ENCODE measurements at places on chromosomes 3 and 15. TPM values are rescaled to one million over a fixed set of nuclear protein-coding genes. Genes with fewer than 3 reads are reported as not detected.

The ZBTB47 gene
- 32.1 TPM for total RNA-seq

The CYP1A2 gene
- not detected for total RNA-seq

The SAXO2 gene
- total RNA-seq: 0.66 TPM

The NOX5 gene
- 0.33 TPM for total RNA-seq

The EXOG gene
- 14.2 TPM for total RNA-seq

The CCR8 gene
- not detected for total RNA-seq

The OIP5 gene
- 2.0 TPM for total RNA-seq

The SNX22 gene
- total RNA-seq: 0.17 TPM

DNA sequence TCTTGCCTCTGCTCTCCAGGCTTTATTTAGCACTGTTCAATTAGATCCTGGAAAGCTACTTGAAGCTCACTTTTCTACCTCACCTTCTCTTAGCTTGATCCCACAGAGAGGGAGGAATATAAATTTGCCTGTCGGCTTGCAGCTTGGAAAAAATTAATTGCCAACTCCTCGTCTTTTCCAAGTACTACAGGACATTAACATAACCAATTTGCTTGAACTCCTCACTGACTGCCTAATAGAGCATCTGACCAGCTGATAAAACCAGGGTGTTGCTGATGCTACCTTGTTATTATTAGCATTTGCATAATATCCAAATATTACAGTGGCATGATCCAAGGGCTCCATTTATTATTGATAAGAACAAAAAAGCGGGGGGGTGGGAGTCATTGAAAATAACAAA is 561.8 kb downstream of the MCTP2 start:
- DNase-seq: peak; percentile 2

DNA sequence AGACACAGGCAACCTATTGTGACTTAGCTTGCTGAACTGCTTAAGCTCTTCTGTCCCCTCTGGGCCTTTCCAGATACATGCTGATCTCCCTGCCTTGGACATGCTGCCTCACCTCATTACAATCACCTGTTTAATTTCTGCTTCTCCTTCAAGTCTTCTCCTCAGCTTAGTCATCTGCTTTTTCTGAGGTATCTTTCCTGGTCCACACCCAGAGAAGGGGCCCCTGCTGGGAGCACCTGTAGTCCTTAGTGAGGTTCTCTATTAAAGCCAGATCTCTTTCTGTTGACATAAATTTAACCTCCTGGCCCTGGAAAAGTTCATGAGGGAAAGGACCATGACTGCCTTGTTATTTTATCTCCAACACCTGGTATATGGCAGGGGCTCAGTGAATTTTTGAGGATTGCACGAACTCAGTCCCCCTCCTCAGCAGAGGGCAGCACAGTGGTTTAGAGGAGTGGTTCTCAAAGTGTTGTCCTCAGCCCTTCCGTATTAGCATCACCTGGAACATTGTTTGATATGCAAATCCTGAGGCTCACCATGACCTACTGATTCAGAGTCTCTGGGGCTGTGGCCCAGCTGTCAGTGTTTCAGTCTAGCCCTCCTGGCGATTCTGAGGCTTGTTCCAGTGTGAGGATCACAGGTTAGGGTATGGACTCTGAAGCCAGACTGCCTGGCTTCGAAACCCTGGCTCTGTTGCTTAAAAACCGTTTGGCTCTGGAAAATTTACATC is 12.7 kb downstream of the COL6A6 start:
- no peak for DNase-seq

DNA sequence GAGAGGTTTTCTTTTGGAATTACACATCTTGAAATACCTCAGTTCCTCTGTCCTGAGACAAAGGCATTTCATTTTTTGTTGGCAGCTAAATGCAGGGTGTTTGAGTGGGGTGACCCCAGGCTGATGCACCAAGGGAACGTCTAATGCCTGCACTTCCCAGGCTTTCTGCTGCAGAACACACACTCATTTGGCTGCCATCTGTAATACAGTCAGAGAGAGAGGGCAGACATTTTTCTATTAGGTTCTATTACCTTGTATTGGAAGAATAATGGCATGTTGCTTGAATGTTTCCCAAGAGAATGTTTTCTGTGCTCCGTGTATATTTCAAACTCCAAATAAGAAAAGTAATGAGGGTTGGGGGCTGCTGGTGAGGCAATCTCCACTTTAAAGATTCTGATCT is 87.1 kb downstream of the PTPRG start:
- DNase-seq: no peak

DNA sequence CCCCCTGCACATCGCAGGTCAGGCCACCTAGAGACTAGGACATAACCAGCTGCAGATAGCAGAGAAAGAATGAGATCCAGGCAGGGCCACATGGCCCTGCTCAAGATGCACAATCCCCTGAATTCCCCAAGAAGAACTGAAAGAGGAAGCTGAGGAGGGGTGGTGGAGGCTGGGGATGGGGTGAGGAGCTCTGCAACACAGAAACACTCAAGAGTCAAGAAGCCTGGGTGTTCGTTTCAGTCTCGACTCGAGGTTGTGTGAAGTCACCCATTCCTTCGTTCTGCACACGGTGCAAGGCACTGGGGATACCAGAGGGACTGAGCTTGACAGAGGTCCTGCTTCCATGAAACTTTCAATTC is 62.0 kb downstream of the TLE3 start:
- no peak for DNase-seq

DNA sequence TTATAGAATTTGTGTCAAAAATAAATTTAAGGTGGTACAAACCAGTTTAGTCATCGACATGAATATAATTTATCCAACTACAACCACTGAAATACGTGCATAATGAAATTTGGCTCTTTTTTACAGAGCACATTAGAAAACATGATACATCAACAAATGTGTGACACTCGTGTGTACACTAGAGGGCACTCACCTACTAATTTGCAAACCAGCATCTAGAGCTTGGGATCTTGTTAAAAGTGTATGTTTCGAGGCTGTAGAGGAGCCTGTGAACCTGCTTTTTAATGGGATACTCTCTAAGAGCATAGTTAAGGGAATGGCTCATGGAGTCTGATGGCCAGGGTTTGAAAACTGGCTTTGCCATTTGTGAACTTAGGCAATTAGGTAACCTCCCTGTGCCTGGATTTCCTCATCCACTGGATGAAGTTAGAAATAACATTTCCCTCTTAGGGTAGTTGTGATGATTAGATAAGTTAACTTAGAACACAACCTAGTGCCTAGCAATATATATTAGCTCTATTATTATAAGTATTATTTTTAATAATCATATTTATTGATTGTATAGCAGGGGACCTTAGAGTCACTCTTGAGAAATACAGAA is 8.8 kb upstream of the CPOX start:
- peak; percentile 83 for DNase-seq

DNA sequence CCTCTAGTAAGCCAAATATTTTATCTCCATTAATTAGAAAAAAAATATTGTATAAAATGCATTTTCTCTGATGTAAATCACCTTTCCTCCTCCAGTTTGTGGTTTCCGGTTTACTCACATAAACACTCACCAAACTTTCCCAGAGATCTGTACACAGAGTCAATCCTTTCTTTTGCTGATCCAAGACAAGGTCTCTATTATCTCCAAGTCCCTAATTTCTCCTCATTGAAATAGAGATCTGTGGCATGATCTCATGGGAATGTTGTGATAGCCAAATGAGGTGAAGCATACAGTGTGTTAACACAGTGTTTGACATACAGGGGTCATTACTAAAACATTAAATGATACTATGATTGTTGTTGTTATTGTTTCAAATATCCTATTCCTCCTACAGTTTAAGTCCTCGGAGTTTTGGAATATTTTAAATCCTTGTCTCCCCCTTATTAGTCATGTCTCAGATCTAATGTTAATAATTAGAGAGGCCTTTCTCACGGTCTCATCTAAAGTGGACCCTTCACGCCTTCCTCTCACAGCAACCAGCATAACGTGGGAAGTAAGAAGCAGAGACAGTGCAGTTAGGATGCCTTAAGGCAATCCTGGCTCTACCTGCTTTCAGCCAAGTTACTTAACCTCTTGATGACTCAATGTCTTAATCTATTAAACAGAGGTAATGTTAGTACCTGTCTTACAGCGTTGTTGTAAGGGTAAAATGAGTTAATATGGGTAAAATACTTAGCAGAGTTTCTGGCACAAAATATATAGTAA is 333.3 kb downstream of the GRM7 start:
- DNase-seq: no peak

- no peak for DNase-seq
Observed at GRCh38 chr3:114376516-114377185, 82.8 kb downstream of the TIGIT start.

- DNase-seq: peak; percentile 68
Observed at GRCh38 chr15:33131552-33132232, 62.8 kb downstream of the FMN1 start.

DNA sequence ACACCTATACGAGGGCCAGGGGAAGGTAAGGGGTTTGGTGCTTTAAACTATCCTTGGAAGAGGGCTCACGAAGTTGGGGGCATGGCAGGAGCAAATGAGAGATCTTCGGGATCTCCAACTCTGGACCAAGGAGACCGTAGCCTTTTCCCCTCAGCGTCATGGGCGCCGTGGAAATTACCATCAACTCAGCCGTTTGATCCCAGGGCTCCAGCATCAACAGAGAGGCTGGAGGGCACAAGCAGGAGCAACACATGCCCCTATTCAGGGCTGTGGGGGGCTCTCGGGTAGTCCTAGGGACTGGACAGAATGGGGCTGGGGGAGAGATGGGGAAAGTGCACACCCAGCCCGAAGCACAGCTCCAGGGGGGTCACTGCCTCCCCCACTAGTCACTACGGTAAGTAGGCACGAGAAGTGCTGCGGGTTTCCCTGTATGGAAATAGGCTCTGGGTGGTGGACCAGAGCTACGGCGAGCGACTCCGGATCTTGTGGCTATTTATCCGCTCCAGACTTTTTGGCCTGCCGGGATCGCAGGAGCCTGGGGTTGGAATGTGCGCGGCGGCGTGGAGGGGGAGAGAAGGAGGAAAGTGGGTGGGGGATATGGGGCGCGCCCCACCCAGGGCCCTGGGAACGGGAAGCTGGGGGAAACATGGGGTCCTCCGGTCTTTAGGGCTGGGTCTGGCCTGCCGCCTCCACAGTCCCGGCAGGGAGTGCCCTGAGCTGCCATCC is 539 bp upstream of the LAMB2 start:
- DNase-seq: peak; percentile 93

GRCh38 chr3:31971607-31972006 is 9.5 kb downstream of the OSBPL10 start:
- no peak for DNase-seq

DNA sequence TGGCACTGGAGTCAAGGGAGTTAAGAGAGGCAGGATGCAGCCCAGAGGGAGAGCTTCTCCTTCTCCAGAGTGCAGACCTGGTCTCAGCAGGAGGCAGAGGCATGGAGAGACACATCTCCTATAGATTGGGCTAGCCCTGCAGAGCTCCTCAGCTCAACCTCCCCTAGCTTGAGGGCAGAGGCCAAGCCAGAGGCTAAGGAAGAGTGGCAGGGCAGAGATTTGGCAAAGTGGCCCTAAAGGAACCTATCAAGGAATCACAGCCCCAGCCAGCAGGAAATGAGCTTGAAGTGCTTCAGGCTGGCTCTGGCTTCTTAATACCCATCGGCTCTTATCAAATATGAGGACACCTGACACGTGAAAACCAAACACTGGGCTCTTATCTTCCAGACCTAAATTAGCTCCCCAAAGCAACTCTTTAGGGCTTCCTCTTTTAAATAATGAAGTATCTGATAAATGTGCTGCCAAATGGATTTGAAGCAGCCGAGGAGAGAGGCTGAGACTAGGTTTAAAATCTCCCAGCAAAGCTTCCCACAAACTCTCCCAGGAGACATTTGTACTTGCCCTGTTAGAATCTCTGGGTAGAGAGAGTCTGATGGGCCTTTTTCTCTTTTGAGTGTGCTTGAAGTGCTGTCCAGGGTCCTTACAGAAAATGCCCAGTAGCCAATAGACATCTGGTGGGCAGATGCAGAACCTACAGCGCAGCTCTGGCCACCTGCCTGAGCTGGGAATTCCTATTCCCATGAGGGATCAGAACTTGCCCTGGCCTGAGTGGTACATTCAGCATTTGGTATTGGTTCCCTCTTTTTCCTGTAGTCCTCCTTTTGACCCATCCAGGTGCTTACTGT is 271.4 kb downstream of the CLSTN2 start:
- DNase-seq: peak; percentile 4

GRCh38 chr3:172379372-172379771 is 68.9 kb downstream of the GHSR start:
- no peak for DNase-seq

GRCh38 chr3:52934630-52935530 is 37.5 kb upstream of the STIMATE start:
- peak; percentile 53 for DNase-seq

DNA sequence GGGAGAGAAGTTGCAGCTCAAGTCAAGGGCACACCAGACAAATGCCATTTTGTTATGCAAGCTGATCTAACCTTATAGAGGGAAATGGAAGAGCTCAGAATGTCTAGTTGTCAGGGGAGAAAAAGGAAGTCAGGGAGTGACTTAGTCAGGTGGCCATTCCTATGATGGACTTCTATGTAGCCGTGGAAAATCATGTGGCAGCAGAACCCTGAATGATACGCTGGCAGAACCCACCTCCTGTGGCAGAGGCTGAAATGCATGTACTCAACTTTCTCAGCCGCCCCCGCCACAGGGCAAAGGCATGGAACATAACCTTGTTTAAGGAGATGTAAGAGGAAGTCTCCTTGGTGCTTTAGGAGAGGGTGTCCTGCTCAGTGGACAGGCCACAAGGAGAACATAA is 37.7 kb upstream of the PARL start:
- DNase-seq: no peak

- no peak for DNase-seq
Observed at GRCh38 chr15:93200081-93200836, 111.2 kb upstream of the RGMA start.

DNA sequence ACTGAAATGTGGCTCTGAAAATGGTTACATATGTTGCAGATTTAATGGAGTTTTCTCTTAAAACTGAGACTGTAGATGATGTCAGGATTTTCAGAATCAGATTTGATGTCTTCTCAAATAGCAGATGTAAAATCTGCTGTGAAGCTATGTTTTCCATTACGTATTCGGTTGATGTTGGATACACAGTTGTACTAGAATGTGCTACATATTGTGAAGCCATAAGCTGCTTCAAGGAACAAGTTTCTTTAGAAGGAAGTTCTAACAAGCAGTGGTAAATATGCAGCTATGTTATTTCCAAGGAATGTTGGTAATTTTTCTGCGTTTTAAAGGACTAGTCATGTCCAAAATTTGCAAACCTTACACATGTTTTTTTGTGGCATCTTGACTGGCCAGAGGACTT is 197.7 kb downstream of the RBMS3 start:
- no peak for DNase-seq

GRCh38 chr3:37402351-37402750 is 228.0 kb upstream of the LRRFIP2 start:
- DNase-seq: no peak

DNA sequence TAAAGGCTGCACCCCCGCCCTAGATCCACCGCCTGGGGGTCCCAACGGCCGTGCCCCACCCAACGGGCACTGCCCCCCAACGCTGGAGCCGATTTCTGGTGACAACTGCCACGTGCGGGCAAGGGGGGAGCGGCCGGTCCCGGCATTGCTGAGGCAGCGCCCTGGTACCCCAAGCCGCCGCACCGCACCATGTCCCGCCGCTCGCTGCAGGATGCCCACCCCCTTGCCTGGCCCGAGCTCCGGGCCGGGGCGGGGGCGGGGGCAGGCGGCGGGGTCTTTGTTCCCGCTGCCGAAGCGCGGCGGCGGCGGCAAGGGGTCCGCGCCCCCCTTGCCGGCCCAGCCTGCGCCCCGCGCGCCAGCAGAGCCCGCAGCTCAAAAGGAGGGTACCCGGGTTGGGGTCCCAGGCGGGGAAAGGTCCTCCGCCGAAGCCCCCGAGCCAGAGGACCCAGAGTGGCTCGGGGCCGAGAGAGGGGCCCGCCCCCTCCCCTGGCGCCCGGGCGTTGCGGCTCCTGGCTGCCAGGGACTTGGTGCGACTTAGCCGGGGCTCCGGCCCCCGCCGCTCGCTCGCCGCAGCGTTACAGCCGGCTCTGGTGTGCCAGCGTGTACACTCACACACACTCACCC is 678 bp downstream of the SEMA7A start:
- no peak for DNase-seq
